Stimulated activated naive CD8-positive, alpha-beta T cell treated with anti-CD3 and anti-CD28 coated beads, Interleukin-15, amount 100 ng/mL, for 72 hours (primary cell): ENCODE measurements at places on chromosomes 4 and X.
A peak's percentile ranks its signal among the peaks of the same experiment; 100 is the strongest.

- no peak for DNase-seq
These were observed 94.2 kb downstream of the CXCL13 start for GRCh38 chr4:77699731-77700210.

- no peak for DNase-seq
These were observed 247.1 kb upstream of the ETNPPL start for GRCh38 chr4:109009909-109010308.

DNA sequence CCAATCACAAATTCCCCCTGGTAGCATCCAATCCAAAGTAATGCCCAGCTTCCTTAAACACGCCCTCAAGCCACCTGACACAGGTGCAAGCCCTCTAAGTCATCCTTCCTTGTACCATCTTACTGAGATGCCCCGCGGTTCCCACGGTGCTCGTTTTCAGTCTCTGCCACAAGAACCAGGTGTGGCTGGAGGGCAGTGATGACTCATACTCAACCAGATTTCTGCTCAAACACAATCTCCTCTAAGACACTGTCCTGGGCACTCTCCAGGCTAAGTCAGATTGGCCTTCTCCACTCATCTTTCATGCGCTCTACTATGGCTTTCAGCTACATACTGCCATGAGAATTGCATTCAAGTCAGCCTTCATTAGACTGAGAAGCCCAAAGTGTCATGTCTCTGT, 3.5 kb downstream of the SH3KBP1 start:
- DNase-seq = peak; percentile 17

DNA sequence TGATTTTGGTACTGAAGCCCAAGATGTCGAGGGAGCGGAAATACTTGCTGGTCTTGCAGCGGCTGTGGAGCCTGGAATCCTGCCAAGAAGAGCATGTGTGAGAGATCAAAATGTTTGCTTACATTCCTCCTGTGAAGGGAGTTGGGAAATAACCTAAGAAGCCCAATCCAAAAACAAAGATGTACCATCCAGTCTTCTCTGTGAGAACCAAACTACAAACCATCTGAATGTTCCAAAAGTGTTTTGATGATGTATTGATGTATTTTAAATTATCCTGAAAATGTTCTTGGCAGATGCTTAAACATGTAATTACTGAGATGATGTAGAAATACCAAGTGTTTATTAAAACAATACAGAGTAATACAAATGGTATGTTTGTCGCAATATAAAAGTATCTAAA, 10.1 kb upstream of the ADH1A start:
- no peak for DNase-seq

DNA sequence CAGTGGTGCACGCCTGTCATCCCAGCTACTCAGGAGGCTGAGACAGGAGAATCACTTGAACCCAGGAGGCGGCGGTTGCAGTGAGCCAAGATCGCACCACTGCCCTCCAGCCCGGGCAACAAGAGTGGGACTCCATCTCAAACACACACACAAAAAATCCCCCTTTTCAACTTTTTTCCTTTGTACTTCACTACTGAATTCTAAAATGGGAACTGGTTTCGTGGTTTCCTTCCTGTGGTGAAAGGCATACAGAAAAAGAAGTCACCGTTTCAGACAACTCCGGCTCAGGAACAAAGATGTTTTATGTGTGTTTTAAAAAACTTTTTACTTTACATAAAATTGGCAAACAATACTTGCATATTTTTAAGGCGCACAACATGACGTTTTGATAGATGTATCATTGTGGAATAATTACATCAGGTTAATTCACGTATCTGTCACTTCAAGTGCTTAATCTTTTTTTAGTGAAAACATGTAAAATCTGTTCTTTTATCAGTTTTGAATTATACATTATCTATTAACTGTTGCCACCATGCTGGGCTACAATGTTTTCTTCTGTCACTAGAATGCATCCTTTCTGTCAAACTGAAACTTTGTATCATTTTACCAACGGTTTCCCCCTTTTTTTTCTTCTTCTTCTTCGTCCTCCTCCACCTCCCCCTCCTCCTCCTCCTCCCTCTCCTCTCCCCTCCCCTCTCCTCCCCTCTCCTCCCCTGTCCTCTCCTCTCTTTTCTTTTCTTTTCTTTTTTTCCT, 186.0 kb downstream of the CRLF2 start:
- DNase-seq = no peak

DNA sequence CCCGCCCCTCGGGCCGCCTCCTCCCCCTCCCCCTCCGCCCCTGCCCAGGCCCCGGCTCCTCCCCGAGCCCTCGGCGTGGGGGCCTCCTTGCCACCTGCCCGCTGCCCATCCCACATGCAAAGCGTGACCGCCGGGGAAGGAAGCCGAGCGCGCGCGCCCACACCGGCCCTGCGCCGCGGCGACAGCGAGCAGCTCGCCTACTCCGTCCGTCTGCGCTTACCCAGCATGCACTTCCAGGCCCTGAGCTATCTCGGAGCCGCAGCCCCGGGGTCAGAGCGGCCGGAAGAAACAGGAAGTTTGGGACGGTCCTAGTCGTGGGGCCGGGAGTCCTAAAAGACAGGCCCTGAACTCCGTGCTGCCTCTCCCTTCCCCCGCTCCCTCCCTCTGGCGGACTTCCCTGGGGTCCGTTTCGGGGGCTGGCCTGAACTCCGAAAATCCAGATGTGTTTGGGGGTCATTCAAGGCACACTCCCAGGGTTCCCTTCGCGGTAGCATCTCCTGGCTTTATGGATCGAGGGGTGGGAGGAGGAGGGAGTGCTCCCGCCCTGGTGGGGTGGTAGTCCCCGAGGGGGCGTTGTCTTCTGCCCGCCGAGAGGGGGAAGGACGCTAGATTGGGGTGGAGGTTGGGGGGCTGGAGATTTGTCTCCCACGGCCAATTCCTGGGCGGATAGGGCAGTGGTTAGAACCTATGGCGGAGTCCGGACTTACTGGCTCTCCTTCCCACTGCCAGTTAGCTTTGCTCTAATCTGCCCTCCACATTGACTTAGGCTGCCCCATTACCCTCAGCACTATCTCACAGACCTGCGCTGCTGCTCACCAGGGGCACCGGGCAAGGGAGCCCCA, 25.0 kb upstream of the BCORL1 start:
- peak; percentile 42 for DNase-seq

DNA sequence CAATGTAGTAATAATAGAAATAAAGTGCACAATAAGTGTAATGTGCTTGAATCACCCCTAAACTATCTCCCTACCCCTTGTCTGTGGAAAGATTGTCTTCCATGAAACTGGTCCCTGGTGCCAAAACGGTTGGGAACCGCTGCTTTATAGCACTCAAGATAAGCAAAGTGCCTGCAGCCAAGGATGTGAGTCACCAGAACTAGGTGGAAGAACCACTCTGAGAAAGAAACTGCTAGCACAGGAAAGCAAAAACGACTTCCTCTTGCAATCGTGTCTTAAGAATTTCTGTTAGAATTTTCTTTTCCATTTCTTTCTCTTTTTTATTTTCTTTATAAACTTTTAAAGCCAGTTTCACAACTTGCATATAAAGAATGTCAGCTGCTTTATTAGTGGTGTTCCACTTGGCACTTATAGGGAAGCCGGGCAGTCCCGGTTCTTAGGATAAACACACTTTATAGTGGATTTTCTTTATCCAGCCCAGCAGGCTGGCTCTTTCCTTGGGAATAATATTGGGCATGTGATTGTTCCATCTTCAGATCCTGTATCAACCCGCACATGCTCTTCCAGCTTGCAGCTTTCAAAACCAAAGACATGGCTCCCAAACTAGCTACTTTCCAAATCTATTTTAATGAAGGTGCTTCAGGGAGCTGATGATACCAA, 32.3 kb upstream of the CXCL8 start:
- DNase-seq = no peak

GRCh38 chrX:108701633-108702032, 34.7 kb downstream of the IRS4 start:
- DNase-seq = no peak

- no peak for DNase-seq
These were observed 21.1 kb upstream of the PAPSS1 start for GRCh38 chr4:107740950-107741701.

DNA sequence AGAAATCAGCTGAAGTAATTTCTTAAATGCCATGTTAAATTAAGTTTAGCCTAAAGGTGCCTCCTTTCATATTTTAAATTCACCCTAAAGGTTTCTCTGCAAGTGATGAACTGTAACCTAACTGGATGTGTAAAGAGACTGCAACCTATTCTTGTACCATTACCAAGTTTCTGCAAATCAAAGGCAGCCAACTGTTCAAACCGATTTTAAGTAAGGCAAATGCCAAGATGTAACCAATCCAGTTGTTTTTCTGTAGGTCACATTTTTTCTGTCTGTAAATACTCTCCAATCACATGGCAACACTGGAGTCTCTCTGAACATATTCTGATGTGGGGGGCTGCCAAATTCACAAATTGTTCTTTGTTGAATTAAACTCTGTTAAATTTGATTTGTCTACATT, 42.4 kb upstream of the FGF2 start:
- no peak for DNase-seq

- no peak for DNase-seq
These were observed 514.3 kb downstream of the PDHA2 start for GRCh38 chr4:96354036-96354712.

DNA sequence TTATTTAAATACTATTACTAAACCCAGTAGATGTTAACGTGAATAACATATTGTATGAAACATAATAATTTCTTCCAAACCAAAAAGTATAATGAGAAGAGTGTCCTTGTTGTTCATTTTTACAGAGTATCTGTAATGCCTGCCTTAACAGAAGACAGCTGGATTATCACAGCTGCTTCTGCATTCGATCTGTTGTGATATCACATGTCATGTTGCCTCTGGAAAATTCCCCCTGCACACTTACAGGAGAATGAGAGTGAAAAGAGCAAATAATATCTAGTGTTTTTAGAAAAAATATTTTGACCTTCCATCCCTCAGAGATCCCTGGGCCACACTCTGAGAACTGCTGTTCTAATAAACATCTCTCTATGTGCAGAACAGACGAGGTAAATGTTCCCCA, 240.1 kb upstream of the NOCT start:
- DNase-seq = no peak

GRCh38 chr4:18138076-18138665, 116.6 kb upstream of the LCORL start:
- no peak for DNase-seq

GRCh38 chr4:90996813-90997212, 869.6 kb downstream of the CCSER1 start:
- no peak for DNase-seq

DNA sequence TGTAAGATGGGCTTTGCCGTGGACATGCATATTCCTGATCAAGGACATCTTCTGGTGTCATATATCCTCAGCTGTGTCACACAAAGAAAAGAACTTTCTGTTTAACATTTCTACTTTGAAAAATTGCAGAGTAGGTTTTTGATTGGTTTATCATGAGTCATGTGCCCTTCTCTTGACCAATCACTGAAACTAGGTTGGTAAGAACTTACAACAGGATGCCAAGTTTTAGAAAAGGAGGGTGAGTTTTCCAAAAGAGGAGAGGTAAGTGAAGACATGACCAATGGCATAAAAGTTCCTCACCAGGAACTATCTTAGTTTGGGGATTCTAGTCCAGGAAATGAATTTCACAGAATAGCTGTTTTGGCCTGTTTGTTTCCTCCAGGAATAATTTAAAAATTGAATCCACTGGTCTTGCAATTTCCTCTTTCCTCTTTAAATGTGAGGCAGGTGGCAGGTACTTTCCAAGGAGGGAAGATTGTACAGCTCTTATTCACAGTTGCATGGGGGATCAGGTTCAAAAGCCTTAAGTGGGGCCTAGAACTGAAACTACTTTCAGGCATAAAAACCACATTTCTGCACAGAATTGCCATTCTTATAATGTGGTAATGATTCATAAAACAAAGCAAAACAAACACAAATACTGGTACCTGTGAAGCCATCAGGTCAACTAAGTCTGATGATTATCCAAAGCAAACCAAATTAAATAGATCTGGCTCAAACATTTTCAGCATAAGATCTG, 1114.5 kb upstream of the LCORL start:
- no peak for DNase-seq

GRCh38 chr4:75948822-75949444, 8.1 kb upstream of the NAAA start:
- no peak for DNase-seq

- DNase-seq = no peak
These were observed 68.1 kb downstream of the MOSPD2 start for GRCh38 chrX:14941301-14941700.

GRCh38 chr4:165207431-165208220, at the start of gene KLHL2:
Gene KLHL2, plus strand, starts transcription at chr4:165207561. Its CDS starts 316 bp downstream, at chr4:165207877.
- peak; percentile 68 for DNase-seq

- DNase-seq = peak; percentile 86
These were observed 745 bp downstream of the SLC39A8 start for GRCh38 chr4:102344520-102344953.

DNA sequence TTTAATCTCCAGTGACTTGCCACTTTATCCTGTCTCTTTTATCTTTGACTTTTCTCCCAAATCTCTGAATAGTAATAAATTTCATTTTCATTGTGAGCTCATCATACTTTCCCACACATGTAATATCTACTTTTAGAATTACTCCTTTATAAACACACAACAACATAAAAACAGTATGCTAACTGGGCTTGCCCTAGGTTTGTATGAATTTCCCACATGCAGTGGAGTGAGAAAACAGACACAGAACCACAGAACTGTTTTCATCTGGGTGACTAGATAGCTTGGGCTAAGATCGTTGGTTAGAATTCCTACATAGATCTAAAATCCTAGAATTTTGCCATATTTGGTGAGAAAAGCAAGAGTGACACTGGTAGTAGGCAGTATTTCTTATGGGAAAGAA, 409.5 kb downstream of the SPRY1 start:
- DNase-seq = no peak

- no peak for DNase-seq
These were observed 99.3 kb upstream of the GRPR start for GRCh38 chrX:16023790-16024734.

GRCh38 chr4:55393461-55394320, 2.1 kb upstream of the TMEM165 start:
- DNase-seq = no peak

- no peak for DNase-seq
These were observed 93.2 kb downstream of the SORBS2 start for GRCh38 chr4:185718578-185719499.

GRCh38 chr4:104941661-104942062, 205.0 kb upstream of the TET2 start:
- DNase-seq = no peak

DNA sequence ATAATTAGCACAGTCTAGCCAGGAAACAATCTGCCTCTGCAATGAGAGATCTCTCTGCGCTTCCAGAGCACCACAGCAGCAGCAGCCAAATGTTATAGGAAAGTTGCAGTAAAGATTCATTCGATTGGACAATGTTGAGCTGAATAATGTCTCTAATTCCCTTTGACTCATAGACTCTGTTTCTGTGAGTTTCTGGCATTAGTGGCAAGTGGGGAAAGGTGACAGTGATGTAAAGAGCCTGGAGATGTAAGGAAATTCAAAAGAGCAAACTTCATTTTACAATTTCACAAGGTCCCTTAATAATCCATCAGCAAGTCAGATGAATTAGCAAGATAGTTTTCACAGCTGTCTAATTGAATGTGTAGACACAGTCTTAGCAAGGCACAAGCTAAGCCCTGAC, 184.4 kb downstream of the VEGFC start:
- DNase-seq = no peak

GRCh38 chr4:181272422-181272821, 970.8 kb upstream of the TENM3 start:
- no peak for DNase-seq
